KBM-7 (cell line): ENCODE measurements at places on chromosomes 13 and 19.

GRCh38 chr13:27926644-27927434 is 7.0 kb downstream of the PDX1 start:
- DNase-seq, result no peak

- DNase-seq, result no peak
These were observed 94.9 kb downstream of the FAM216B start for GRCh38 chr13:42876270-42876714.

- DNase-seq, result no peak
These were observed 90.0 kb upstream of the TSHZ3 start for GRCh38 chr19:31439270-31439573.

DNA sequence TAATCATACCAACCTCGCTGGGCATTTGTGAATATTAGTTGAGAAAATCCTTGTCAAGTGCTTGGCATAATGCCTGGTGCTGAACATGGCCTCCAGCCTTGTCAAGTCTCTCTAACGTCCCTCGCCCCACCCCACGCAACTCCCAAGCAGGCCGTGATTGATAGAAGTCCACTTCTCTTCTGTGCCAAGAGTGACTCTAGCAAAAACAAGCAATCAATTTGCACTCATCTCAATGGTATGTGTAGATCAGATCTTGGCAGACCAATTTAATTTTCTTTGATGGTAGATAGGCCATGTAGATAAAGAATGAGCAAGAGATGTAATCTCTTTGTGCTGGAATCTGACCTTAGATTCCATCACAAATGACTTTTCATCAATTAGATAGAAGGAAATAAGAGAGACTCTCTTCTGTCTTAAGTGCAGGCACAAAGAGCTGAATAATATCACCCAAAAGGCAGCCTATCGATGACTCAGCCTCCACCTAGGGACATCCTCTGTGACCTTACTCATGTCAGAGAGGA is 31.0 kb upstream of the KATNAL1 start:
- no peak for DNase-seq

- peak; percentile 95 for DNase-seq
These were observed at the start of gene SIN3B for GRCh38 chr19:16829010-16829821. SIN3B (plus strand) TSS chr19:16829398; CDS start chr19:16829421, 23 bp downstream.

GRCh38 chr13:21106089-21106488 is 44.7 kb upstream of the LATS2 start:
- DNase-seq, result no peak

GRCh38 chr13:87777387-87777786 is 106.2 kb downstream of the SLITRK5 start:
- peak; percentile 14 for DNase-seq

GRCh38 chr19:48543121-48543710 is 8.8 kb upstream of the SULT2B1 start:
- peak; percentile 76 for DNase-seq

- DNase-seq, result no peak
These were observed 68.9 kb upstream of the GPR183 start for GRCh38 chr13:99376132-99376531.

DNA sequence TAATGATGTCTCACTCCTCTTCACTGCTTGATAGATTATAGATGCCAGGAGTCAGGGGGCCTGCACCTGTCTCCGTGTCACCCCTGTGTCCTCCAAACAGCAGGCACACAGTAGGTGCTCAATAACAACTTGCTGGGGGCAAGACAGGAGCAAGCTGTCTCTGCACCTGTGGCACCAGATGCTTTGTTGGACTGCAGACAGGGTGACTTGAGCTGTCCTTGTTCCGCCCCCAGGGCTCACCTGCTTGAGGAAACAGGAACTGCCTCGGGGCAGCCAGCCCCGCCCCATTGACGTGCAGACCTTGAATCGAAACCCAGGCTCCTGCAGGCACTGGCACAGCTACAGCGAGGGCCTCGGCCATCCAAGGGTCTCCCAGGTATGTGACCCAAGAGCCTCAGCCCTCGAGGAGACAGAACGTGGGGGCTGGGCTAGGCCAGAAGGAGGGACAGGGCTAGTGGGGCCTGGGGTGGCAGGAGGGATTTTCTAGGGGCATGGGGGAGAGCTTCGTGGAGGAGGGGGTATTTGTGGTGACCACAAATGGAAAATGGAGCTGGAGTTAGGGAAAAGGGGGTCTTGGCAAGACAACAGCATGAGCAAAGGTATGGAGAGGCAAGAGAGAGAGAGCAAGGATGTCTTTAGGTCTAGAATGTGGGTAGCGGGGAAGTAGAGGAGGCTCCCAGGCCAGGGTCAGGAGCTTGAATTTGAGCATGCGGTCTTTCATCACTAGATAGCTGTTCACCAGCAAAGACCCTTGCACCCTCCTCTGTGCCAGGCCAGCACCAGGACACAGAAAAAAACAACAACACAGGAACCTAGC is at the start of gene HSH2D:
Gene HSH2D, plus strand, starts transcription at position 287 of the 817 bp plus-strand sequence. CDS start 5,066 bp downstream, outside the sequence.
- DNase-seq, result peak; percentile 76

- peak; percentile 79 for DNase-seq
These were observed 7.9 kb downstream of the SIPA1L3 start for GRCh38 chr19:37914908-37915307.

DNA sequence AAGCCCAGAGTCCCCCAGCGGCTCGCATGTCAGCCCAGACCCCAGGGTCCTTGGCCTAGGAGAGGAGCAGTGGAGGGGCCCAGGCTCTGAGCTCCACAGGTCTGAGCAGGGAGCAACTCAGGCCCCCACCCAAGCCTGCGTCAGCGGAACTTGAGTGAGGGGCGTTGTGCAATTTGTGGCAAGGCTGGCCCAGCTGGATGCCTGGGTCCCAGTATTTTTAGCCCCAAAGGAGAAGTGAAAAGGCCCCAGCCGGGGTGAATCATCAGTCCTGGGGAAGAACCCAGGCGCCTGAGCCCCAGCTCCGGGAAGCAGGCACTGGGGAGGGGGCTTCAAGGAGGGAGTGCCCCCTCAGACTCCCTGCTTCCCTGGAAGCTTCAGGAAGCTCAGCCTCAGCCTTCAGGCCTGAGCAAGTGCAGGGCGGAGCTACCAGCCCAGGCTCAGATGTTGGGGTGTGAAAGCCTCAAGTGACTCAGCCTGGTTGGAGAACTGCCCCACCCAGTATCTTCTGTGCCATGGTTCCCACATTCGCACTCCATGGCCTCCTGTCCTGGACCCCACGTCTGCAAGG is 7.2 kb downstream of the MED29 start:
- DNase-seq, result peak; percentile 76

DNA sequence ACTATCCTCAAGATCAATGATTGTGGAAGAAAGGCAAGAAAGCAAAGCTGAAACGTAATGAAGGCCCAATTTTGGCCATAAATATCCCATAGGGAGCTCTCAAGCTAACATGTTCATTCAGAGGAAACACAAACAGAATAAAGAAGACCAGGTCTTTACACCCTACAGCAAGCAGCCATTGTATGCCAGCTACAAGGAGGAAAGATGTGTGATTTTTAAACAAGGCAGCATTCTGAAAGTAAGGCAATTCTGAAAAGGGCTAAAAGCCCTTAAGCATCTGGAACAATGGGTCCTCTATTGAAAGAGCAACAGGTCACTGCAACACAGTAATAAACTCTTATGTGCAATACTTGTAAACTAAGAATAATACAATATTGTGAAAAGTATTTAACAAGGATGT is 1002.4 kb downstream of the SLITRK1 start:
- DNase-seq, result no peak

- DNase-seq, result no peak
These were observed 39.1 kb downstream of the UQCRFS1 start for GRCh38 chr19:29173896-29174295.

GRCh38 chr13:24263632-24264031 is 45.7 kb upstream of the C1QTNF9 start:
- DNase-seq, result no peak

GRCh38 chr19:16969135-16969534 is 57.5 kb downstream of the CPAMD8 start:
- peak; percentile 35 for DNase-seq

DNA sequence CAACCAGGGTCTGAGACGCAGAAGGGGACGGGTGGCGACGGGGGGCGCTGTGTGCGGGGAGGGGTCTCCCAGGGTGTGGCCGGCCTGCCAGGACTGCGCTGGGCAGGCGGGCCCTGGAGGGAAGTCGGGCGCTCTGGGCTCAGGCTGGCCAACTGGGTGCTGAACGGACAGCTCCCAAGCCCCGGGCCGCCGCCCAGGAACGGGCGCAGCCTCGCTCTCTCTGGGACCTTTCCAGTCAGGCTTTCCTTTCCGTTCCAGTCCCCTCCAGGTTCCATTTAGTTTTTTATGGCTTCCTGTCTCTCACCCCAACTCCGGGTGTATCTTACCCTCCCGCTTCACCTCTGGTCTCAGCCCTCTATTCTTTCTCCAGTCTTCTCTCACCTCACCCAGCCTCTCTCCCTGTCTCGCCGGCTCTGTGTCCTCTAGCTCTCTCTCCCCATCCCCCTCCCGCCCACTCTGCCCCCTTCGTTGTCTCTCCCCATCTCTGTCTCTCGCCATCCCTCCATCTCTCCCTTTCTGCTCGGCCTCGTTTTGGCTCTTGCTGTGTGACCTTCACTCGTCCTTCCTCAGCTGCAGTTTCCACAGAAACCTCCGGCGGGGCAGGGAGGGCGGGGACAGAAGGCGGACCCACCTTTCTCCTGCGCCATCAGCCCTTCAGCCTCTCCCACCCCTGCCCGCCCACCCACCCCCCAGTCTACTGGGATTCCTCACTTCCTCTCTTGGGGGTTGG is 3.3 kb upstream of the ATP1A3 start:
- peak; percentile 59 for DNase-seq

GRCh38 chr19:46748325-46749109 is 2.3 kb upstream of the STRN4 start:
- peak; percentile 72 for DNase-seq

- peak; percentile 56 for DNase-seq
These were observed 2.5 kb downstream of the FTL start for GRCh38 chr19:48967346-48968178.

- DNase-seq, result no peak
These were observed 19.9 kb downstream of the DPF1 start for GRCh38 chr19:38204096-38204495.

DNA sequence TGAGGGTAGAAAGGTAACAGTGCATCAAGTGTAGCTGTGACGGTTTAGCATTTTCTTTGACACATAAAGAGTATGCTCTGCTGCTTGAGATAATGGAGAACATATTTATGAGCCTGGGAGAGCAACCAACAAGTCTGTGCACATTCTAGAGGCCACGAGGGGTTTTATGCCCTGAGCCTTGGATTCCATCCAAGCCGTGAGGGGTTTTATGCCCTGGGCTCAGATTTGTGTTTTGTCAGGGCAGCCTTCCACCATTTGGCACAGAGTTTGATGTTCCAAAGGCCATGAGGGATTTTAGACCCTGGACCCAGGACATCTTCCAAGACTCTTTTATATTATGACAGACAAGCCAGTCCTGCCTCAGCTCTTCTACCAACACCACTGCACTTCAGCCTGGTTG is 106.4 kb downstream of the ZNF486 start:
- no peak for DNase-seq

GRCh38 chr13:98147521-98147920 is 4.6 kb downstream of the FARP1 start:
- no peak for DNase-seq

- DNase-seq, result peak; percentile 18
These were observed 73.2 kb upstream of the RFC3 start for GRCh38 chr13:33744589-33745369.

DNA sequence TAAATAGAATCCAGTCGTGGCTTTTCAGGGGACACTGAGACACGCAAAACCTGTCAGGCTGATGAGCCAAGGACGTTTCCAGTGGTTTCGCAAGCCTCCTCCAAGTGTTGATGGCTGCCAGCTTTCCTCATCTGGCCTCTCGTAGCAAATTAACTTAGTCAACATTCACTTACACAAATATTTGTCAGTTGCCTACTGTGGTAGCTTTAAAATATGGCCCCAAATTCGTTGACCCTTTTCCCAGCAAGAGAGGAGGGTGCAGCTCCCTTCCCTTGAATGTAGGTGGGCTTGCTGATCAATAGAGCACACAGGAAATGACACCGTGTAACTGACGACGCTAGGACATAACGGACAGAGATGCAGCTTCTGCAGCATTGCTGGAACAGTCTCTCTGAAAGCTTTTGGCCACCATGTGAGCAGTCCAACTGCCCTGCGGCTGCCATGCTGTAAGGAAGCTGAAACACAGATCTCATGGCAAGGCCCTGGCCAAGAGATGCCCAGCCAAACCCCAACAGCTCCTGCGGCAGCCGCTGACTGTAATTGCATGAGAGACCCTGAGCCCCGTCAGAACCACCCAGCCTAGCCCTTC is 5.5 kb upstream of the RANBP3 start:
- peak; percentile 37 for DNase-seq

GRCh38 chr13:73772449-73773167 is 361.6 kb downstream of the KLF12 start:
- no peak for DNase-seq

GRCh38 chr19:34497112-34497805 is 15.7 kb downstream of the WTIP start:
- no peak for DNase-seq

GRCh38 chr19:16258440-16258903 is 60.8 kb downstream of the AP1M1 start:
- DNase-seq, result peak; percentile 69

- DNase-seq, result peak; percentile 51
These were observed 20.3 kb upstream of the BCL3 start for GRCh38 chr19:44728178-44728577.

GRCh38 chr13:114272977-114273376 is 8.4 kb upstream of the UPF3A start:
- DNase-seq, result peak; percentile 23

GRCh38 chr19:57338877-57339276 is 12.2 kb upstream of the ZNF304 start:
- no peak for DNase-seq

- DNase-seq, result no peak
These were observed 227.7 kb downstream of the B3GLCT start for GRCh38 chr13:31427151-31428100.

DNA sequence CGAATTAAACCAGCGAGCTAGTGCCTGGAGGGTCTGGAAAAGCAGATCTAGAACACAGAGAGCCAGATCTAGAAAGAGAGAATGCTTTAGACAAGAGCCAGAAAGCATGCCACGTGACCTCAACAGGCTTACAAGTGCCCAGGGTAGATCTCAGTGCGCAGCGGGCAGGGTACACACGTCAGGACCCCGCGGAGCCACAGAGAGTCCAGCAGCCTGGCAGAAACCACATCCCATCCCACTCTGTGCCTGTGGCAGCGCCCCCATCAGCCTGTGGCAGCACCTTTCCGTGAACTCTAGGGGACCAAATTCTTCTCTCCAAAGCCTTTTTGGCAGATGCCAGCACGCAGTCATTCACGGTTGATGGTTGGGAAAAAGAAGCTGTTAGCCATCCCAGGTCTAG is 5.9 kb downstream of the ARHGEF1 start:
- DNase-seq, result no peak
